AG08395 (cell line): ENCODE measurements at places on chromosomes 4 and X.
A peak's percentile ranks its signal among the peaks of the same experiment; 100 is the strongest.

DNA sequence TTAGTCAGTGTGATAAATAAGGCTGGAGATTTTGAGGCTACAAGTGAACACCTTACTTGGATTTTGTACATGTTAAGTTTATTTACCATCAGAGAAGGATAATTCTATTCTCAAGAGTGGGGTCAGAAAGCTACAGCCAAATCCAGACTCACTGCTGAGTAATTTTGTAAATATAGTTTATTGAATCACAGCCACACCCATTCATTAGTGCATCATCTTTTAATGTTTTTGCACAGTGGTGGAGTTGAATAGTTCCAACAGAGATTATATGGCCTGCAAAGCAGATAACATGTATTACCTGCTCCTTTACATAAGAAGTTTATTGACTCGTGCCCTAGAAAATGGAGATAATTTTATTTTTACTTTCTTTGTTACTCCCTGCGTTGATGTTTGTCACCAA lies 60.4 kb downstream of the PCDH18 start:
- peak; percentile 32 for DNase-seq

DNA sequence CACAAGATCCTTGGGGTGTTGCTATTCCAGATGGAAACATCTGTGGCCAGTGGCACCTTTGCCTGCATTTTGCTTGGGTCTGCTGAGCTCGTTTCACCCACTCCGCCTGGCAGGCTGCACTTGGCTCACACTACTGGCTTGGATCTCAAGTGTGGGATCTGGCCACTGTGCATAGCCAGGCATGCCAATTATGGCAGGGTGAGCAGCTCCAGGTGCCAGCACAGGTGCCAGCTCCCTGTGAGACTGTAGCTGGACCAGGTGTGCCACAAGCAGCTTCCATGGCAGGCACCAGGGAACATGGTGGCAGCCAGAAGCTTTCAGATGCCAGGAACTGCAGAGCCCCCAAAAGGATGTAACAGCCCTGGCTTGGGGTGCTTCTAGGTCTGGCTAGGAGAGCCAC lies 463.8 kb upstream of the PABPC4L start:
- no peak for DNase-seq

DNA sequence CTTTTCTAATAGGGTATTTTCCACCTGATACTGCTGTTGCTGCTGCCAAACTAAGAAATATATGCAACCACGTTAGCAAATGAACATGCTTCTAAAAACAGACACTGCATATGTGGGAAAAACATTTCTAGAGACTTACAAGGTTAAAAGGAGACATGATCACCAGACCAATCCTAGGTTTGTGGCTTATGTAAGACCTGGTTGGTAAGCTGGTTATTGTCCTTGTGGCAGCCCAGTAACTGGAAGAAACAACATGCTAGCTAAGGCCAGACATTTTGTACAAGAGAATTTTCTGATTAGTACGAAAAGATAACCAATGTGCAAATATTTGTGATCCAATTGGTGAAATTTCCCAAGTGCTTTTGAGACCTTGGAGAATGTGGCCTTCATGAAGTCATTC lies 112.0 kb downstream of the AFF2 start:
- DNase-seq = no peak

DNA sequence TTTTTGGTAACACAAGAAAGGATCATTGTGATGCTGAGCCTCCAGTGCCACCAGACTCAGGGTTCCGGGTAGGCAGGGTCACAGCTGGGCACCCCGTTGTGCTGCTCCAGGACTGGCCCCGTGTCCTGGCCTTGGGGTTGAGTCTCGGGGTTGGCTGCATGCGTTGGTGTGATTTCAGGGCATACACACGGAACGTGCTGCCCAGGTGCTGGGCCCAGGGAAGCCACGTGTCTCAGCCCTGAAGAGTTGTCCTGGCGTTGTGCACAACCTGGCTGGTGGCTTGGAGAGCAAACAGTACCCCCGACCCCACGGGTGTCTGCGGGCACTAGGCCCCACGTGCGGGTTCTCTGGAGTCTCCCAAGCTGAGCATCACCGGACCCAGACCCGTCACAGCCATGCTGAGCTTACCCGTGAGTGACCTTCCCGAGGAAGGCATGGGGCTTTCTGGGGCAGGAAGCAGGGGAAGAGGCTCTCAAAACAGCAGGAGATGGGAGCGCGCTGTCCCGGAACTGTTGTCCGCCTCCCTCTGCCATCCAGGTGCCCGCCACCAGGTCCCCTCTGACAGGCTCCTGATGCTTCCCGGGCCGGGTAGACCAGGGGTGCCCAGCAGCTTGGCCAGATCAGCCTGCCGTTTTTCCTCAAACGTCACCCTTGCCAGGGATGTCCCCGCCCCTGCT lies 66.1 kb upstream of the ENPP6 start:
- DNase-seq = no peak

DNA sequence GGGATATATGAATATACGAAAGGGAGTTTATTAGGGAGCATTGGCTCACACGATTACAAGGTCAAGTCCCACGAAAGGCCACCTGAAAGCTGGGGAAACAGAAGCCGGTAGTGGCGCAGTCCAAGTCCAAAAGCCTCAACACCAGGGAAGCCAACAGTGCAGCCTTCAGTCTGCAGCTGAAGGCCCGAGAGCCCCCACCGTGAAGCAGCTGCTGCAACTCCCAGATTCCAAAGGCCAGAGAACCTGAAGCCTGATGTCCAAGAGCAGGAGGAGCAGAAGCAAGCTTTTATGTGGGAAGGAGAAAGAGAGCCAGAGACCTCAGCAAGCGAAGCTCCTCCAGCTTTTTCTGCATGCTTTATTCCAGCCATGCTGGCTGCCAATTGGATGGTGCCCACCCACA lies 275.8 kb downstream of the PTTG2 start:
- no peak for DNase-seq

DNA sequence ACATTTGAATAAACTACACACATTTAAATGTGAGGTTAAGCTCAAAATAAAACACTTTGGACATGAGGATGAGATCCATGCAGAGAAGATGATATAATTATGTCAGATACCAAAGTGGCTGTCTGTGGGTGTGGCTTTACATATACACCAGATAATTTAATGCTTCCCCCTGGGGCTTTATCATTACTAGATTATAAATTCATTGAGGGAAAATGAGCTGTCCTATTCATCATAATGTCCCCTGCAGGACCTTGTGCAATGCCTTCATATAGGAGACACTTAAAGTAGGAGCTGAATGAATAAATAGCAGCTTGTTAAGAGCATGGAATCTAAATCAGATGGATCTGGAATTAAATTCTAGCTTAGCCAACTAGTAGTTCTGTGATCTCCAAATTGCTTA lies 49.7 kb downstream of the OTC start:
- no peak for DNase-seq

GRCh38 chr4:8699063-8699385 lies 106.5 kb downstream of the CPZ start:
- DNase-seq = no peak

GRCh38 chrX:12329476-12329875 lies 191.2 kb downstream of the FRMPD4 start:
- DNase-seq = no peak

- no peak for DNase-seq
These were observed 661.5 kb upstream of the EPHA5 start for GRCh38 chr4:66331761-66332160.

GRCh38 chrX:72201836-72202536 lies 20.4 kb downstream of the PIN4 start:
- DNase-seq = peak; percentile 50

DNA sequence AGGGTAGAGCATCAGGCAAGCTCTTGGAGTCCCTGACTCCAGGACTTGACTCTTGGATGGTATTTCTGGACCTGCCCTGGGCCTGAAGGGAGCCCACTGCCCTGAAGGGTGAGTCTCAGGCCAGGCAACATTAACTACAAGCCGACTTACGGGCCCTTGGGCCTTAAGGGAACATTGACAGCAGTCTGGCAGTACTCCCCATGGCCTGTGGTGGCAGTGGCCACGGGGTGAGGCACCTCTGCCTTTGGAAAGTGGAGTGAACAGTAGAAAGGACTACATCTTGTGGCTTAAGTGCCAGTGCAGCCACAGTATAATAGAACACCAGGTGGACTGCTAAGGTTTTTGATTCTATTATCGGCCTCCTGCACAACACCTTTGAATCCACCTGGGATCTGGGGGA lies 36.3 kb downstream of the SH3BGRL start:
- no peak for DNase-seq

DNA sequence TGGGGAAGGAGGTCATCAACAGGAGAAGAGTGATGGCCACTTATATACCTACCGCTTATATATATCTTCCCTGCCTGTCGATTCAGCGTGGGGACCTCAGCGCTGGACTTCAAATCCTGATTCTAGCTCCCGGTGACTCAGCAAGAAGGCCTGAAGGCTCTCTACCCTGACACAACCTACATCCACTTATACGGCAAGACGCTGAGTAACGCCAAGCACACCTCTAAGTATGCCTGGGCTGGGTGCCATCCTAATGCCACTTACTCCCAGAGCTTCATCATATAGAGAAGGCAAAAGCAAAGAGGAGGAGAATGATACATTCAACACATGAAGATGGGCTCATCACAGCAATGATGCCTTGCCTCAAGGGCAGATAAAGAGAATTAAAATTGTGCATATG lies 198.3 kb downstream of the CHIC2 start:
- DNase-seq = no peak

- DNase-seq = peak; percentile 73
These were observed 18.7 kb downstream of the SCFD2 start for GRCh38 chr4:53346920-53347852.

DNA sequence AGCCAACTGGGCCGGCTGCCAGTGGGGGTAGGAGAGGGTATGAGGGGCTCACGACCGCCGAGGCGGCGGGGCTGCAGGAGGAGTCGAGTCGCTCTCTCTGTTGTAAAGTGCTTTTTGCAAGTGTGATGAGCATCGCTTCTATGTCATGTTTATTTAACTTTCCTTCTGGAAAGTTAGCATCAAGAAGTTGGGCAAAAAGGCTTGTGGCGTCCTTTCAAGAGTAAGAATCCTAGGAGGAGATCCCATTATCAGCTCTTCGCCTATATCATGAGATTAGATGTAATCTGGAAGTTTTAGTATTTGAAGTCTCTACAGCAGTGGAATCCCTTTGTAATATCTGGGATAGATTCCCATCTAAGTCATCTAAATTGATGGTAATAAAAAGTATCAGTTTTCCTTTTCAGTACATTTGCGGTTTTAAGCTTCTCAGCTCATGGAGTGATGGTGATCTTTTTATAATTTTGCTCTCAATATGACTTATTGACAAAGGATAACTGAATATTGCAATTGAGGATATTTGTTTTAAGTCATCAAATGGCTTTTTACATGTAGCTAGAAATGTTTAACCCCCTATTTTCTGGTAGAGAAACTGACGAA lies 1.7 kb downstream of the GALNT7 start:
- DNase-seq = no peak

GRCh38 chr4:58119298-58119697 lies 1009.1 kb upstream of the IGFBP7 start:
- no peak for DNase-seq

- DNase-seq = no peak
These were observed 36.8 kb upstream of the IL1RAPL1 start for GRCh38 chrX:28550331-28550872.

GRCh38 chrX:75131973-75132627 lies 24.0 kb downstream of the ABCB7 start:
- DNase-seq = no peak

DNA sequence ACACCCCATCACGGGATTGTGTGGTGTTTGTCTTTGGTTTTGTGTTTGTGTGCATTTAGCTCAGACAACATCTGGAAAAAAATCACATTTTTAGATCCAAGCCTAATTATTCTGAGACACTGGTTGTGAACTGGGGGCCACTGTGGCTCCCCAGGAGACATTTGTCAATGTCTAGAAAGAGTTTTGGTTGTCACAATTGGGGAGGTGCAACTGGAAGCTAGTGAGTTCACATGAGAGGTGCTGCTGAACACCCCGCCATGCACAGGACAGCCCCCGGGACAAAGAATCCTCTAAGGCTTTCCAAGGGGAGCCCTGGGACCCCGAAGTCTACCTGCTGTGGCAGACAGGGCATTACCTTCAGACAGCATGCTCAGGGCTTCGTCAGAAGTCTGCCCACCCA lies 26.5 kb downstream of the GPR143 start:
- no peak for DNase-seq

GRCh38 chr4:141560056-141560455 lies 76.3 kb upstream of the IL15 start:
- no peak for DNase-seq

- DNase-seq = no peak
These were observed 206.8 kb downstream of the SMARCA1 start for GRCh38 chrX:129316461-129316860.

DNA sequence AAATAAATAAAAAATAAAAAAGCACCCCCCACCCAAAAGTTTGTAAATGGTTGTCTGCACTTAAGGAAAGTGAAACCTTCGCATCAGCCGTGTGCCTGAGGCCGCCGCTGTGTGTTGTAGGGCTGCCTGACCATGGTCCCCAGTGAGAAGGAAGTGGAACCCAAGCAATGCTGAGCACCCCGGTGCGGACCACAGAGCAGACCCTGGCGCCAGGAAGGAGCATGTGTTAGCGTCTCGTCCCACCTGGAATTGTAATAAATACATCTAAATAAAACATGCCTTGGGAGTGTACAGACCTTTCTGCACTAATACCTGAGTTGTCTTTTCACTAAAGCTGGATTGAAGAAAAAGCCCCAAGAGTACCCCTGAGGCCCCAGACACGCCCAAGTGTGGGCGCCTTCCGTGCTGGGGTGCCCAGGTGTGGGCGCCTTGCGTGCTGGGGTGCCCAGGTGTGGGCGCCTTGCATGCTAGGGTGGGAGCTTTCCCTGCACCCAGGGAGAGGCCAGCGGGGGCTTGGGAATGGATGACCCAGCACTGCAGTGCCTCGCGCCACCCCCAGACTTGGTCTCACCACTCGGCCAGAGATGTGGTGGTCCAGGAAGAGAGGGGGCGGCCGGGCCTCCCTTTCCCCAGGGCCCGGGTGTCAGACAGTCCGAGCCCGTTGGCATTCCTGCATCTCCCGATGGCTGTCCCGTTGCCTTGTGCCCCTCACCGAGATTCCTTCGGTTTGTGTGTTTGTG lies 33.7 kb downstream of the HTT-AS start:
- no peak for DNase-seq

GRCh38 chr4:125420526-125420925 lies 105.8 kb downstream of the FAT4 start:
- DNase-seq = no peak

DNA sequence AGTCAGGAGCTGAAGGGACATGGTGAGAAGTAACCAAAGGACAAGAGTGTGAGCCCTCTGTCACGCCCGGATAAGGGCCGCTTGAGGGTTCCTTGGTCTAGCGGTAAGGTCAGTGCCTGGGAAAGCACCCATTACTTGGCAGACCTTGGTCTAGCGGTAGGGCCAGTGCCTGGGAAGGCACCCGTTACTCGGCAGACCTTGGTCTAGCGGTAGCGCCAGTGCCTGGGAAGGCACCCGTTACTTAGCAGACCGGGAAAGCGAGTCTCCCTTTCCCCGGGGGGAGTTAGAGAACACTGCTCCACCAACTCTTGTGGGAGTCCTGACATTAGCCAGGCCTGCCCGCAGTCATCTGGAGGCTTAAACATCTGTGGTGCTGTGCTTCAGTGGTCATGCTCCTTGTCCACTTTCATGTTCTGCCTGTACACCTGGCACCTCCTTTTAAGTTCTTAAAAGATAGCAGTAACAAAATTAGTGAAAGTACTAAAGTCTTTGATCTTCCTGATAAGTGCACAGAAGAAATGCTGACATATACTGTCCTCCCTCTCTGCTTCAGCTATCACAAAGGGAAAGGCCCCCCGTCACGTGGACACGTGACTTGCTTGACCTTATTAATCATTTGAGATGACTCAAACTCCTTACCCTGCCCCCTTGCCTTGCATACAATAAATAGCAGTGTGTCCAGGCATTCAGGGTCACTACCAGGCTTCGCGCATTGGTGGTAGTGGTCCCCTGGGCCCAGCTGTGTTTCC lies 9.3 kb upstream of the SEC24B start:
- DNase-seq = no peak

GRCh38 chr4:166902941-166903340 lies 331.4 kb downstream of the SPOCK3 start:
- peak; percentile 2 for DNase-seq
